Stimulated activated CD8-positive, alpha-beta memory T cell treated with anti-CD3 and anti-CD28 coated beads, Interleukin-15, amount 100 ng/mL, for 24 hours (primary cell): ENCODE measurements at places on chromosomes 12 and 14.

DNA sequence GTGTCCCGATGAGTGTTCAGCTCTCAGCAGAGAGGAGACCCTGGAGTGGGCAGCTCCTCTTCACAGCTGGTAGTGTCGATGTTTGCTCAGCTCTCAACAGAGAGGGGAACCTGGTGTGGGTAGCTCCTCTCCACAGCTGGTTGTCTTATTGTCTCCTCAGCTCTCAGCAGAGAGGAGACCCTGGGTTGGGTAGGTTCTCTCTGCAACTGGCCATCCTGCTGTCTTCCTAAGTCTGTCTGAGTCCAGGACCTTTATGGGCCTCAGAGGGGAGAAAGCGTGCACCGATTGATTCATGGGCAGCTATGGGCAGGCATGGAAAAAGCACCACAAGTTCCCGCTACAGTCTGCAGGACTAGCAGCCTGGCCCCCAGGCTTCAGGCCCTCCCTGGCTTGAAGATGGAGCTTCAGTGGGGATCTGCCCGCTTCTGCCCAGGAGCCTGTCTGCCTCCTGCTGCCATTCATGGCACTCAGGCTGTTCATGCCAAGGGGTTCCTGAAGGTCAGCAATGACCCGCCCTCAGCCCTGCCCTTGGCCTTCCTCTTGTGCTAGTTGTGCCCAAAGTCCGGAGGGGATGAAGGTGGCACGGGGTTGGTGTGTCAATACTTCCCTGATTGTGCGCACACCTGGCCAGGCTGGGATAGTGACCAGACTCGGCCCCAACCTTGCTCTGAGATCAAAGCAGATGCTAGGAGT is 224.2 kb downstream of the KCNC2 start:
- DNase-seq, result no peak

DNA sequence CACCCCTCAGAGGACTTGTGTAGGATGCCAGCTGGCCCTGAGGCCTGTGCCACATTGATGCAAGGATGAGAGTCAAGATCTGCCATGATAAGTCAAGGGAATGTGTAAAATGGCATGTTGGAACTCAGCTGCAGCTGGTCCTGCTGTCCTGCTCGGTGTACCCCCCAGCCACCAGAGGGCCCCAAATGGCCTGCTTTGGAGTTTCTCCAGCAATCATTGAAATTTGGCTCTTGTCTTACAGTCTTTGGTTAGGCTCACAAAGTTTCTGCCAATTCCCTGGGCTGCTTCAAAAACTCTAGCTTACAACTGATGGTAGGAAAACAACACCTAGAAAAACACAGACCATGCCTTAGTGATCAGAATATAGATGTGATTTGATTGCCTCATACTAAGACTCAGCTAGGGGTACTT is 76.8 kb downstream of the HSD17B6 start:
- DNase-seq, result no peak

GRCh38 chr14:102462391-102462790 is 47.2 kb downstream of the ANKRD9 start:
- DNase-seq, result no peak

DNA sequence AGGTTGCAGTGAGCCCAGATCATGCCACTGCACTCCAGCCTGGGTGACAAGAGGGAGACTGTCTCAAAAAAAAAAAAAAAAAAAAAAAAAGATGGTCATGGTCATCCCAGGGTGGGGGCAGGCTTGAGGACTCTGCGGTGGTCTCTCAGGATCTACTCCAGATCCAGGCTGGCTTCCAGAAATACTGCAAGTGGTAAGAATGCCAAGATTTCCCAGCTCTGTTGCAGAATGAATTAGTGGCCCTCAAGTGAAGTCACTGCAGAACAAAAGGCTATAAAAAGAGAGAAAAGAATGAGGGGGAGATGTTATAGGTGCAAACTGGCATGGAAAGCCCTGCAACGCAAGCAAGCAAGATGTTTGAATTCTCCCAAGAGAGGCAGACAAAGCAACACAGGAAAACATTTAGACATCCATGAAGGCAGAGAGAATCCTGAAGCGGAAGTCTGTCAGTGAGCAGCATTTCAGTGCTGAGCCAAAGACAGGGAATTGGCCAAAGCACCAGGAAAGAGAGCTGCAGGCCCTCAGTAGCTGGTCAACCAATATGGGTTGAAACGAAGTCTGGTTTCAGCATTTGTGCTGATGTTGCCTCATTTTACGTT is 31.9 kb upstream of the ETFBKMT start:
- no peak for DNase-seq

DNA sequence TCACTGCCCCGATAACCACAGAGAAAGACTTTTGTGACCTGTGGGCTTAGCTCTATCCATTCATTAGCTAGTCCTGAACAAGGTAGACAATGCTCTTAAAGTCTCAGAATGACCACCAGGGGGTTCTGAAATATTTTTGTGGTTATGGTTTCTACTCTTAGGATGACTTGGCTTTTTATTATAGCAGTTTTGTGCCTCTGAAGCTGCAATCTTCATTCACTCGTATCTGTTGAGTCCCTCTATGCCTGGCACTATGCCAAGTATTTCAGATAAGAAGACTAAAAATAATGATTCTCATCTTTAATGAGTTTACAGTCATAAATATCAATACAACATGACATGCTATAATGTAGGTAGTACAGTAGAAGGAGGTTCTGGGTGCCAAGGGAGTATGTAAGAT is 130.8 kb upstream of the TRHDE start:
- no peak for DNase-seq

DNA sequence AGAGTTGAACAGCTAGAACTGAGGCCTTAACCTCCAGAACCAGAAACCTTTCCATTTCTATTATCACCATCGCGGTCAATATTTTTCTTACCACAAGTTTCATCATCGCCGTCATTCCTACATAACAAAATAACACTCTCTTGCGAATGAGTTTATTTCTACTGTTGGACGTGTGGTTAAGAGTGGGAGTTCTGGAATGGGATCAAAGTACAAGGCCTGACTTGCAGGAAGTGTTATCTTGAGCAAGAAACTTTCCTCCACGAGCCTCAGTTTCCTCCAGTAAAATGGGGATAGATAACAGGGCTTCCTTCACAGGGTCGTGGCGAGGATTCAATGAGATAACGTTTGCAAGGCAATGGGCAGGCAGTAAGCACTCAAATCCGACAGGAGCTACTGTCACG is 652 bp downstream of the SART3 start:
- DNase-seq, result no peak

- no peak for DNase-seq
Observed at GRCh38 chr12:120719072-120719471, 6.6 kb upstream of the ACADS start.

GRCh38 chr12:13149411-13149810 is 45.9 kb upstream of the GSG1 start:
- no peak for DNase-seq

GRCh38 chr12:120102189-120103043 is 14.1 kb downstream of the RAB35 start:
- DNase-seq, result no peak

- peak; percentile 25 for DNase-seq
Observed at GRCh38 chr14:65927931-65928356, 515.4 kb downstream of the FUT8 start.

GRCh38 chr14:52352061-52352491 is 38.0 kb downstream of the PTGER2 start:
- DNase-seq, result no peak

DNA sequence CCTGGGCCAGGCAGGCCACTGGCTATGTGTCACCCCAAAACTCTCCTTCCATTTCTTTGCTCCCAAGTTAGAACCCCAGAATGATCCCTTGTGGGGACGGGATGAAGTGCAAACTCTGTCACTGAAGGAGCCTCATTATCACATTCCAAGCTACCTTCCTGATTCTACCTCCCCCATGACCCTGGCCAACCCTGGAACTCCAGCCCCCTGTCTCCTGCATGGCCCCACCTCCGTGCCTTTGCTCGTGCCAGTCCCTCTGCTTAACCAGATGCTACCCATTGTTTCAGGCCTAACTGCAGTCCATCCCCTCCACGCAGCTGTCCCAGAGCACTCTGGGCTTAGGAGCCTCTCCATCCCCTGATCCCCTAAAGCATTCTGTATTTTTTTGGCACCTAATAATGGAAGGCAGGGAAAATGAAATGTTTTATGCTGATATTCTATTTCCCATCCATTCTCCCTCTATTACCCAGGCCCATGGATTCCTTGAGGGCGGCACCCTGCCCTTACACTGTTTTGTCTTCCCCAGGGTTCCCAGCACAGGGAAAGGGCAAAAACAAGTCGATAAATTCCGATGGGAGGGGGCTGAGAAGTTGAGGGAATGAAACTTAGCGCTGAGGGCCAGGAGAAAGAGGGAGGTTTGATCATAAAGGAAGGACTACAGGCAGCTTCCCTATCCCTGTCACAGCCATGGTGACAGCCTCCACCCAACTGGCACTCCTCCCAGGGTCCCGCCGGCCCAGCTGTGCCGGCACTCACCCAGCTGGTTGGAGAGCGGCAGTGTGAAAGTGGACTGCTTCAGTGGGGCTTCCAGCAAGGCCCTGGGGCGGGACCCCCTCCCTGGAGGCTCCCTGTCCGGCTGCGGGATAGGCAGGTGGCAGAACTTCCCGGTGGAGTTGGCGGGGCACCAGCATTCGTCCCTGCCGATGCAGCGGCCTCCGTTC is 58.1 kb downstream of the ISCA2 start:
- no peak for DNase-seq

DNA sequence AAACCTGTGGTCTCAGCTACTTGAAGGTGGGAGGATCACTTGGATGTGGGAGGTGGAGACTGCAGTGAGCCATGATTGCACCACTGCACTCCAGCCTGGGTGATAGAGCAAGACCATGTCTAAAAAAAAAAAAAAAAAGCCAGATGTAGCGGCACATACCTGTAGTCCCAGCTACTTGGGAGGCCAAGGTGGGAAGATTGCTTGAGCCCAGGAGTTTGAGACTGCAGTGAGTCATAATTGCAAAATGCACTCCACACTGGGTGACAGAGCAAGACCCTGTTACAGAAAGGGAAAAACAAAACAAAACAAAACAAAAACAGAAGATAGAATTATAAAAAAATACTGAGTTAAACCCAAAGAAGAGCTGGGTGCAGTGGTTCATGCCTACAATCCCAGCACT is 29.1 kb upstream of the APOF start:
- no peak for DNase-seq

DNA sequence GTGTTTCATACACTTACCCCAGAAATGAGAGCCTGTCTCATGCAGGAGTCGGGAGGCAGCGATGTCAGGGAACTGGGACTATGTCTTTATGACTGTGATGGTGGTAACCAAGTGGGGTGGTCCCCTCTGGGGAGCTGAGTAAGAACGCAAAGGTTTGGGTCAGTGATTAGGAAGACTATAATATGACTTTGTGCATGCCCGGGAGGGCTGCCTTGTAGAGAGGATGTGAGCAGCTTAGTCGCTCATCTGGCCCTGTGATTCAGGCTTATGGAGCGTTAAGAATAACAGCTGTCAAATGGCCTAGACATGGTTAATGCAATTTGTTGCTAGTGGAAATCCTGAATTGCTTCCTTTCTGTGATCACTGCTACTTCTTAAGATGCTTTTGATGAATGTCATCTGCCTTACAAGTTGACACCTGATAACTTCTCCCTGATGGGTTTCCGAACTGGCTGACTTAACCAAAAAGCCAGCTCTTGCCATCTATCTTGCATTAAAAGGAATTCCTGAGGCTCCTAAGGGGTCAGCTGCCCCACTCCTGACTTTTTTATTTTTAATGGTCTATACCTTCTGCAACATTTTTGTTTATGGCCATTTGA is 35.4 kb upstream of the AACS start:
- no peak for DNase-seq

GRCh38 chr12:14836336-14837210 is 6.8 kb downstream of the ART4 start:
- DNase-seq, result no peak

DNA sequence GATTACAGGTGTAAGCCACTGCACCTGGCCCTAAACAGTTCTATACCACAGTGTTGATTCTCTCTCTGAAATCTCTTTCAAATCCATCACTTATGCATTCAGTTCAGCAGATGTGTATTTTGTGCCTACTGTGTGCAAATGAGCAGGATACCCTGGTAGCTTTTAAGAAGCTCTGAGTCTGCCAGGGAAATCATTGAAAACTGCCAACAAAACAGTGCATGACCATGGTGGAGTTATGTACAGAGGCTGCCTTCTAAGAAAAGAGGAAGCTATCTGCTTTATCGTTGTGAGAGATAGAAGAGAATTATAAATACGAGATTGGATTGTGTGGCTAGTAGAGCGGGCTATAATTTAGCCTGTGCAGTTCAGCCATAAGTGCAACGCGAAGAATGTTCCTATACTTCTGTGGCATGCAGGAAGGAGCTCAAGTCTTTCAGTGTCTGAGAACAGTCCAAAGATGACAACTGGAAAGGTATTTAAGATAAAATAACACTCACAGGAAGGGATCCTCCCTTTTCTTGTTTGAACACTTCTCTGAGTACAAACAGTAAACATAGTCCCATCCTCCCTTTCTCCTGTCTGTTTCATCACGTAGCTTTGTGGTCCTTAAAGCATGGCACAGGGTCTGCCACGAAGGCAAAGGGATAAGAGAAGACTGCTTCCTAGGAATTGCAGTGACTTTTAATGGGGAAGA is 4.3 kb downstream of the DIP2B start:
- DNase-seq, result no peak

DNA sequence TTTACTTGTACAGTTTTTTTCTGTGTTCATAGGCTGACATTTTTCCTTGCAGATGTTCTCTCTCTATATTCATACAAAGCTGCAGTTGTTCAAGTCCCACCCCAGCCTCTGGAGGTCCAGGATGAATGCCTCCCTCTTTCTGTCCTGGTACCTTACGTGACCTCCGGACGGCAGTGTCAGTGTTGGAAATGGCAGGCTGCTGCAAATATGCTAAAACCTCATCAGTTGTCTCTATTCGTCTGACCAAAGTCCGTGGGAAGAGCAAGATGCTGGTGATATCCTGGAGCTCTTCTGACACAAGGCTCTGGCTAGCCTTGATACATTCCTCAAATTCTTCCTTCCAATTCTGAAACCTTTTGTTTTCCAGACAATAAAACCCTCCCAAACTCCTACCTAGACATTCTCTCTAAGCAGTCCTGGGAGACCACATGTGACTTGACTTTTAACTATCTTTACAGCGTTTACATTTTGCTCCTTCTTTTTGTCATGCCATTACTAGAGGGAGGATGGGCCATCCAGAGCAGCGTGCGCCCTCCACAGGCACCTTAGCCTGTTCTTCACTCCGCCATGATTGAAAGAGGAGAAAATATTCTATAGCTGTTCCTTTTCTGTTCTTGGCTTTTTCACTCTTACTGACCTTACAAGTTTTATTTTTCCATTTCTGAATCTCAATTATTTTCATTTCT is 143.6 kb downstream of the RGS6 start:
- DNase-seq, result no peak

DNA sequence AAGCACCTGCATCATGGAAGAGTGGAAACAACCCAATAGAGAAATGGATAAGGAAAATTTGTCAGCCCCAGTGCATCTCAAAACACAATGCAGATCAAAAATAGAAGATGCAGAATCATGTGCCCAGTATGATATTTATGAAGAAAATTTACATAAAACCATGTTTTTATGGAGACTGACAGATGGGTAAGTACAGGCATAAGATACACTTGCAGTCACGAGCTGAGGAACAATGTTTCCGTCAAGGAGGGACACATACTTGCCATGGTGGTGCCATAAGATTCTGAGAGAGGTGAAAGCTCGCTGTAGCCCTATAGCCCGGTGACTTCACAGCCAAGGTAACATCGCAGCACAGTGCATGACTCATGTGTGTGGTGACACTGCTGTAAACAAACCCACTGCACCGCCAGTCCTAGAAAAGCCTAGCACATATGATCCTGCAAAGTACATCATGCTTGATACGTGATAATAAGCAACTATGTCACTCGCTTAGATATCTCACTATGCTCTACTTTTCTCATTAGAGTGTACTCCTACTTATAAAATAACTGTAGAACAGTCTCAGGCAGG is 112.6 kb downstream of the RIMBP2 start:
- DNase-seq, result no peak

GRCh38 chr12:19872621-19873540 is 433.6 kb downstream of the AEBP2 start:
- no peak for DNase-seq
